ELF-1 (cell line): ENCODE measurements at places on chromosomes 1 and 21.

- DNase-seq = no peak
Measured at GRCh38 chr1:86478416-86479156, 9.9 kb downstream of the CLCA1 start.

- no peak for DNase-seq
Measured at GRCh38 chr1:75811211-75811981, 14.7 kb downstream of the MSH4 start.

- DNase-seq = peak; percentile 61
Measured at GRCh38 chr1:189899686-189900425, 577.8 kb downstream of the BRINP3 start.

DNA sequence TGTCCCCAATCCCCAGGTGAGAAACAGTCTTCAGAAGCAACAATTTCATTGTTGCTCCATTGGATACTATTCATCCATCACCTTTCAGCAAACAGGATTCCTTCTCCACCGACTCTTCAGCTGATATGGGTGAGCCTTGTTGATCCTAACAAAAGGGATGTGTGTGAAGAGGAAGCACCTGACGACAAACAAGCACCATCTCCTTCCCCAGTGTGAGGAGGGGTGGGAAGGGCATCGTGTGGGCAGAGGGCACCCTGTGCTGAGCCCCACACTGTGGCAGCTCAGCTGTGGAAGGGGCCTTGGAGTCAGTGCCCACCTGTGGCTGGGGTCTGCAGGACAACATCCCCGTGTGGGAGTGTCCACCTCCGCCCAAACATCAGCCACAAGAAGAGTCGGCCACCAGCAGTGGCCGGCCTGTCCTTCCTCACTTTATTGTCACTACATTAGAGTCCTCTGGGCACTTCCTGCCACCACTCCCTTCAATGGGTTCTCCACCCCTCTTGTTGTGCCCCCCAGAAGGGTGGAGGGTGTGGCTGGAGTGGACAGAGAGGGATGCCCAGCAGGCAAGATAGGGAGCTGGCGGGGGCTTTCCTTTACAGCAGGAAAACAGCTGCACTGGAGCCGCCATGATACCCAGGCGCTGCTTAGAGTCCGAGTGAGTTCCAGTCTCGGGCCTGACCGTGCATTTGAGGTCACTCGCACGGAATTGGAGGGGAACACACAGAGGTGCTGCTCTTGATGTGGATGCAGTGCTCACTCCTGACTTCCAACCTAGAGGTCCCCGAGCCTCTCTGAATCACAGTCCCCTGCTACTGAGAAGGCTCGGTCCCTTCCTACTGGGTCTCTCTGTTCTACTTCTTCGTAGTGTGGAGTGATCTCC, 40.9 kb downstream of the VPS26C start:
- DNase-seq = no peak

DNA sequence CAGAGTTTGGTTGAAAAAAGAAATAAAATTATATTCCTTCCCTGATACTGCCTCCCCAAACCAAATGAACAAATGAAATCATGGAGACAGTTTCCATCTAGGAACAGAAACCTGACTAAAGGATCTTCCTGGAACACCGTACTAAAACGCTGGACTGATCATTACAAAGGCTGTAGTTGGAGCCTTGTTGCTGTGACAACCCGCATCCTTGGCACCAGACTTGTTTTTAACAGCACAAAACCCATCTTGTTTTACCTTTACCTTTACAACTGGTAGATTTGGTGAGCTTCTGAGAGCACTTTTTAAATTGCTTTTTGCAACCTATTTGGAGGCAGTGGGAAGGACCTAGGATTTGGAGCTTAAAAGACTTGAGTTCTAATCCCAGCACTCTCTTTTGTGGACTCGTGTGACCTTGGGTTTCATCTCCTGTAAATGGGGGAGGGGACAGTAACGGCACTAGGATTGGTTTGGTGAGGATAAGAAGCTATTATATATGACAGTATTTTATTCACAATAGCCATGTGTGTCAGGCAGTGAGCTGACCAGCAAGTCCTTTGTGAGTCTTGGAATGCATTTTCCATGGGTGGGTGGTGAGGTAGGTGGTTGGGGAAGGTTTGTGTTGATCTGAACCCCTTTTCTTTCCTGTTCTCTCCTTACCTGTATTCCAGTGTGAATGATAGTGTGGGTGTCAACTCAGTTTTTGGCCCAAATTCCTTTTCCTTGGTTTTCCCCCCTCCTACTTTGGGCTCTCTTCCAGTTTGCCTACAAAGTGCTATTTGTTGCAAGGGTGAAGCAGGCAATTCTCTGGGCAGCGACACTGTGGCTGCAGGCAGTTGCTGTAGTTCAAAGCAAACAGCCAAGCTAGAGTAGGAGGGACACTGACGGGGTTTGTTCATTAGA, 12.6 kb downstream of the LRRC8D start:
- peak; percentile 14 for DNase-seq
